Activated naive CD4-positive, alpha-beta T cell treated with anti-CD3 and anti-CD28 coated beads for 36 hours (primary cell): ENCODE measurements at places on chromosomes 4 and X.
A peak's percentile ranks its signal among the peaks of the same experiment; 100 is the strongest.

- no peaks in the 10 kb centered on the region for H3K36me3 ChIP-seq
- no peak overlapping the region for H3K27ac ChIP-seq
- no peaks in the 10 kb centered on the region for H3K4me1 ChIP-seq
- DNase-seq: no peak
These were observed 302.9 kb upstream of the FTHL17 start for GRCh38 chrX:31374786-31375185.

DNA sequence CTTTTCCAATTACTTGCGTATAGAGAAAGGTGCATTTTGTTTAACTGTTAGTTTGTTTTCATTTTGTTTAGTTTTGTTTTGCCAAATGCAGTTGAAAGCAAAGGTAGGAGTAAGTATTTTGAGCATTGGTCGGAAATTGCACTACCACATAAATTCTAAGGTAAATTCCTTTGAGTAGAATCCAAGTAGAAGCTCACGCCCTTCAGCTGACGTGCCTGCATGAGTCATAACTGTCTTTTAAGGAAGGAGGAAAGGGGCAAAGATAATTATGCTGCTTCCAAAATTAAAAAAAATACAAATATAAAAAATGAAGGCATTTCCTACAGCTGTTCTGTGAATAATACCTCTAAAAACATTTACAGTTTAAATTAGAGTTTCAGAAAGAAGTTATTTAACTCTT lies 110.2 kb upstream of the MYOZ2 start:
- H3K4me1 ChIP-seq: no peaks in the 10 kb centered on the region
- no peaks in the 10 kb centered on the region for H3K36me3 ChIP-seq
- H3K27me3 ChIP-seq: no peaks in the 10 kb centered on the region
- DNase-seq: no peak

DNA sequence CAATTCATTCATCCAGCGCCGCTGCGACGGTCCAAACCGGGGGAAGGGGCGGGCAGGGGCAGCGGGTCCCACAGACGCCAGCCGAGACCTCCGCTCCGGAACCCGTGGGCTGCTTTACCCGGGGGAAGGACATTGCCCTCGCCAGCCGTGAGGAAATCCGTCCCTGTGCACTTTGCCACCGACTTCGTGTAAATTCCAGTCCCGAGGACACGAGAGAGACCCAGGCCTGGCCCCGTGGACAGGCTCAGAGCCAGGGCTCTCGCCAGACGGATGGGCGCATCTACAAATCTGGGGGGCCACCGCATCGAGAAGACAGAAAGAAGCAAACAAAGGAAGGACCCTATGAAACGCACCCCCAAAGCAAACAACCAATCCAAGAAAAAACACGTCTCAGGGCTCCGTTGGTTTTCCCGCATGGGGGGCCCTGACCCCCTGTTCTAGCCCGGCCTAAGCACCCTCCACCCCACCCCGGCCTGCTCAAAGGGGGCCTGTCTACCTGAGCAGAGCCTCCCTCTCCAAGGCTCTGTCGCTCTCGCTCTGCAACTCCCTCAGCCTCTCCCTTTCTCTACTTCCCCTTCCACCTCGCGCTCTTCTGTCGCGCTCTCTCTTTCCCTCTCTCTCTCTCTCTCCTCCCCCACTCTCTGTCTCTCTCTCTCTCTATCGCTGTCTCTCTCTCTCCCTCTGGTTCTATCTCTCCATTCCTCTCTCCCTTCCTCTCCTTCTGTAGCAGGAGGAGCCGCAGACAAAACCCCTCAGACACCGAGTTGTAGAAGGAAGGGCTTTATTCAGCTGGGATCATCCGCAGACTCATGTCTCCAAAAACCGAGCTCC lies 11.3 kb downstream of the FRG2 start:
- H3K4me1 ChIP-seq: peaks cover 43% of the 10 kb centered on the region
- H3K27ac ChIP-seq: no peak overlapping the region
- no peak for DNase-seq
- H3K27me3 ChIP-seq: peaks cover 72% of the 10 kb centered on the region
- H3K4me3 ChIP-seq: peak overlapping the region; percentile 46
- no peaks in the 10 kb centered on the region for H3K36me3 ChIP-seq

DNA sequence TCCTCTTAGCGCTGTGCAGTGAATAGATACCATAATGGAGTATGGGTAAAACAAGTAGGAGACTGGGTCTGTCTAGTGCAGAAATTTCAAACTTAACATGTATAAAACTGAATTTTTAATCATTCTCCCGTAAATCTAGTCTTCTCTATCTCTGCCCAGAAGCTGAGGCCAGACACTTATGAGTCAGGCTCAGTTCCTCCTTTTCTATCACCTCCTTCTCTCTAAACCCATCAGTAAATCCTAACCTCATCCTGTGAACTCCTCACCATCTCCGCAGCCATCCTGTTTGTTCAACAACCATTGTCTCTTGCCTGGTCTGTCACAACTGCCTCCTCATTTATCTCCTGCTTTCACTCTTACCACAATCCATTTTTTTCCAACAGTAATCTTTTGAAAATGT lies 19.8 kb upstream of the SGMS2 start:
- H3K36me3 ChIP-seq: no peaks in the 10 kb centered on the region
- no peak overlapping the region for H3K4me3 ChIP-seq
- peaks cover 30% of the 10 kb centered on the region for H3K27me3 ChIP-seq
- H3K4me1 ChIP-seq: no peaks in the 10 kb centered on the region
- DNase-seq: no peak

DNA sequence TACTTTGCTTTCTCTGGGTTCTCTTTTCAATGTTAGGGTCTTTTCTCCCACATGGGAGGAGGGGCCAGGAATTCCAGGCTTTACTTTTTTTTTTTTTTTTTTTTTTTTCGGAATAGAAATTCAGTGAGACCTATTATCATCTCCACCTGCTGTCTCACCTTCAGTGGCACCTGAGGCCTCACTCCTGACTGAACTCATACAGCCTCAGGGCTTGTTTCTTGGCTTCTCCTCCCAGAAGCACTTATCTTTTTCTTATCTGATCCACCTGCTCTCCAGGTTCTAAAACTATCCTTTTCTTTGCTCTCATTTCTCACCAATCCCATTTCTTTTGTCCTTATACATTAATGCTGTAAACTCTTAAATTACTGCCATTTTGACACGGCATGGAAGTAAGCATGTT lies 117.3 kb upstream of the PPP3CA start:
- H3K4me3 ChIP-seq: no peak overlapping the region
- H3K27me3 ChIP-seq: peaks cover 17% of the 10 kb centered on the region
- H3K27ac ChIP-seq: no peak overlapping the region
- H3K4me1 ChIP-seq: no peaks in the 10 kb centered on the region

- peaks cover 14% of the 10 kb centered on the region for H3K27me3 ChIP-seq
- no peaks in the 10 kb centered on the region for H3K4me1 ChIP-seq
- no peak for DNase-seq
- H3K27ac ChIP-seq: no peak overlapping the region
- no peak overlapping the region for H3K4me3 ChIP-seq
These were observed 30.2 kb downstream of the EDNRA start for GRCh38 chr4:147510962-147511668.

- H3K27ac ChIP-seq: no peak overlapping the region
- no peak for DNase-seq
- H3K36me3 ChIP-seq: peaks cover 2% of the 10 kb centered on the region
- peaks cover 9% of the 10 kb centered on the region for H3K4me1 ChIP-seq
- no peak overlapping the region for H3K4me3 ChIP-seq
- H3K27me3 ChIP-seq: no peaks in the 10 kb centered on the region
These were observed 9.4 kb downstream of the TASL start for GRCh38 chrX:30568136-30568535.
